ENCODE measurements at places on chromosomes 12 and 14.
A peak's percentile ranks its signal among the peaks of the same experiment; 100 is the strongest.

DNA sequence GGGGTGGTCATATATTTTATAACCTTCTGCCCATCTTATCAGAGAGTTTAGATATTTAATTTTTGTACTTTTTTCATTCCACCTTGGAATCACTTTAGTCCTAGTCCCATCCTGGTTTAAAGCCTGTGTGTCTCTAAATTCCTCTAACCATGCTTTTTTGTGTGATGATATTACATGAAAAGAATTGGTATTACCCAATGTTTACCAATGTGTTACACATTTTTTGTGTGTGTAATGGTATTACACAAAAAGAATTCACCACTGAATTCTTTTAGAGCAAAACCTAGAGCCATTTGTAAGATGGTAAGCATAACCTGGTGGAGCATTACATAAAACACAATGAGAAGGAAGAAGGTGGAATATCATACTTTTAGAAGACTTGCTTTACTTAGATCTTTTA is 77.5 kb downstream of the FAR2 start:
- DNase-seq, result no peak

DNA sequence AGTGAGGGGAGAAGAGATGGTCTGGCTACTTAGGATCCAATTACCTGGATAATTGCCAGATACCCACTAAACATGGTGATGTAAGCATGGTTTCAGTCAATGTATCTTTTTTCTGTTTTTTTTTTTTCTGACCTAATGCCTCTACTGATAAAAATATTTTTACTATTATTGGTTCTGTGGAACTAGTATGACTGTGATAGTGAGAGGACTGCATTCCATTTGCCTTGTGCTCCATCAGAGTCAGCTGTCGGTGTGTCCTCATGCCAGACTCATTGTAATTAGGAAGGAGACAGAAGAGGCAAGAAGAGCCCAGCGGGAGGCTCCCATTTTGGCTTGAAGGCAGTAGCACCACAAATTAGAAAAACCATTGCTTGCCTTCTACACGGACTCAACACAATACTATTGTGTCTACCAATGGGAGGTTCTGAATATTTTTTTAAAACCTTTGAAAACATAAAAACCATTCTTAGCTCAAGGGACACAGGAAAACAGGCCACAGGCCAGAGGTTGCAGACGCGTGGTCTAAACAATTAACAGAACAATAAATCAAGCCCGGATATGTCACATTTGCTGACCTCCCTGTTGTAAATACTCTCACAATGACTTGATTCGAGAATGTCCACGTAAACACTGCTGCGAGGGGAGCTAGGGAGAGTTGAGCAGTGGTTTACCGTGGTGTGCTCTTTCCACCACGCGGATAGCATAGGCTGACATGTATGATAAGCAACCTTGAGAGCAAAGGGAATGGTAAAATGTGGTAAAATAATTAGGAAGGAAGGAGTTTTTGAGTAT is 13.5 kb upstream of the DCP1B start:
- DNase-seq, result no peak

- DNase-seq, result peak; percentile 60
These were observed 13.7 kb downstream of the PGF start for GRCh38 chr14:74941676-74942097.

GRCh38 chr14:103705118-103705503 is 10.1 kb downstream of the XRCC3 start:
- DNase-seq, result no peak

GRCh38 chr12:52222692-52223091 is 10.4 kb upstream of the KRT7 start:
- DNase-seq, result no peak
